ENCODE measurements at places on chromosomes 7 and 10.
A peak's percentile ranks its signal among the peaks of the same experiment; 100 is the strongest.

DNA sequence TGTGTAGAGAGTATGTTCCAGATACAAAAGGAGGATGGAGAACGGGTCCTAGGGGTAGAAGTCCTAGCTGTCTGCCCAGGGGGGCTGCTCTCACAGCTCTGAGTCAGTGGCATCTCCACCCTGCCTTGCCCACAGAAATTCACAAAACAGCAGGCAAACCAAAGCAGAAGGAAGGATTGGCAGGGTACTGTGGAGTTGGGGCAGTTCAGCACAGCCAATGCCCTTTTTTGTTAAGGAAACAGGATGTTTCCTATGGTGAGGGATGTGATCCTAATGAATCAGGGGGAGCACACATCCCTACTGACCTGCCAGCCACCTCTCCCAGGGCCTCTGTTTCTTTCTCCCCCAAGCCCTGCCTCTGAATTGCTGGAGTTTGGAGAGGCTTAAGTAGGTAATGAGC, 457.6 kb downstream of the PLXNA4 start:
- no peak for DNase-seq

GRCh38 chr10:12902135-12902572, 99.4 kb downstream of the CCDC3 start:
- peak; percentile 56 for DNase-seq

GRCh38 chr7:21580073-21580521, 37.3 kb downstream of the DNAH11 start:
- DNase-seq = peak; percentile 53

- DNase-seq = no peak
Measured at GRCh38 chr10:38147686-38148085, 53.5 kb downstream of the ZNF37A start.

DNA sequence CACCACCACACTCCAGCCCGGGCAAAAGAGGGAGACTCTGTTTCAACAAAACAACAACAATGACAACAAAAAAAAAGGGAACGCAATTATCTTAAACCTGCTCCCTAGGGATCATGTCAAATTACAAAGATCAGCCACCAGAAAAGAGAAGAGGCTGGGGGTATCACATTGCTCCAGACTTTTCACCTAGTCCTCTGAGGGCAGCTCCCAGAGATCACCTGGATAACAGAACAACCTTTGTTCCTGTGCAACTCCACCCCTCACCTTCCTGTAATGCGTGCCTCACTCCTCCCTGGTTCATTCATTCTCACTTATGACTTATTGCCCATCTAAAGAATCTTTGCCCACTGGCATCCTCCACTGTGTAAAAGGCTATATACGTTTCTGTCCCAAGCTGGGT, 31.8 kb downstream of the SVOPL start:
- DNase-seq = no peak

DNA sequence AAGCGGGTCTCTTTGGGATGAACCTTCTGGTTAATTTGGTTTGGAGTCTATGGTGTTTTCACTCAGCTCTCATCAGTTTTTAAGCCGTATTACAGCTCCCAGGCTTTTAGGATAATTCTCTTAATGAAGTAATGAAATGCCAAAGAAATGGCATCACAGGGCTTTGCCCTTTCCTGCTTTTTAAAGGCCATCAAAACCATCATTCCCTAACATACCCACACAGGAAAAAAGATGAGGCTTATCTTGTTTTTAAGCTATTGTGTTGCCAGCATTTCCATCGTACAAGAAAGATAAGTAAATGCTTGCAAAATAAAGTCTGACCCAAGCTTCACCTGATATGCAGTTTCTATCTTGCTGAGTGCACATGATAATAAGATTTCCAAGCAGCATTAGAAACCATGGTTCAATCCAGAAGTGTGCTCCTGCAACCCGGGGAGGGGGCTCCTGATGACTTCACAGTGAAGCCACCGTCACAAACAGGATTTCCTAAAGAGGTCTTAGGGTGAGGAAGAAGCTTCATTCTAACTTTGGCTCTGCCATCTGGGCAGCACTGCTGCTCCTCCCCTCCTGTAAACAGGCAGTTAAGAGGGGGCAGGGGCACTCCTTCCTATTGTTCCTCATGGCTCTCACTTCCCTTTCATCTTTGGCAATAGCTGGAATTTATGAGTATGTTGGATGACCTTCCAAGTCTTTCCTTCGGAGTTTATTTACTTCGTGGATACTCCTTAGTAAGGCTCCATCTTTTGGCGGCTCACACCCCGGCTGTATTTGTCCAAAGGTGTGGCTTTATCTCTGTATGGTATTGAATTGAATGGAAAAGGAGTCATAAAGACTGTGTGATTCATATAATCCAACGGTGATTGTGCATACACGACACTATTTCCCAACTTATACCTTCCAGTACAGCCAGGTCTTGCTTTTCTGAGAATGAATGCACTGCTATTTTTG, 55.2 kb upstream of the FAM133B start:
- peak; percentile 28 for DNase-seq

DNA sequence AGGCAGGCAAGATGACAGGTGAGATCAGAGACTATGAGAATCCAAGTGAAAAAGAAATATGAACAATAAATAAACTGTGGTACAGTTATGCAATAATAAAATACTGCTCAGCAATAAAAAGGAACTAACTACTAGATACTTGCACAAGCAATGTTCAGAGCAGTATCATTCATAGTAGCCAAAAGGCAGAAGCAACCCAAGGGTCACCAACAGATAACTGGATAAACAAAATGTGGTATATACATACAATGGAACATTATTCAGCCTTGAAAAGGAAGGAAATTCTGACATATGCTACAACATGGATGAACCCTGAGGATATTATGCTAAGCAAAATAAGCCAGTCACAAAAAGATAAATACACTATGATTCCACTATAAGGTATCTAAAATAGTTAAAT, 76.9 kb upstream of the KCNIP2 start:
- DNase-seq = peak; percentile 31

DNA sequence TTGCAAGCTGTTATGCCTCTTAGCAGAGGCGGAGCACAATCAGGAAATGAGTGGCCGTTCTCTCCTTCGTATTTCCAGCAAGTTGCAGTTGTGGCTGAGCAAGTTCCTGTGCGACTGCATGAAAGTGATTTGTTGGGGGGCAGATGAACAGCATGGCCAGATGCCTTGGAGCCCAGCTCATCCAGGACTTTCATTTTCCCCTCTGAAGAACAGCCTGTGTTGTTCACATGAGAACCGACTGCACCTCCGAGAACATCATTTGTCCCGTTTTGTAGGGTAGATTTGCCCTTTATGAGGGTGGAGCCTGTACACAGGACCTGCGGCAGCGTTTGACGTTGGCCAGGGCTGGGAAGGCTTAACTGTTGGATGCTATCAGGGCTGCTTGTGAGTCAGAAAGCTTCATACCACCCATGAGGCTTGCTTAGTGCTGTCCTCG, 4.4 kb downstream of the BAG3 start:
- DNase-seq = no peak

DNA sequence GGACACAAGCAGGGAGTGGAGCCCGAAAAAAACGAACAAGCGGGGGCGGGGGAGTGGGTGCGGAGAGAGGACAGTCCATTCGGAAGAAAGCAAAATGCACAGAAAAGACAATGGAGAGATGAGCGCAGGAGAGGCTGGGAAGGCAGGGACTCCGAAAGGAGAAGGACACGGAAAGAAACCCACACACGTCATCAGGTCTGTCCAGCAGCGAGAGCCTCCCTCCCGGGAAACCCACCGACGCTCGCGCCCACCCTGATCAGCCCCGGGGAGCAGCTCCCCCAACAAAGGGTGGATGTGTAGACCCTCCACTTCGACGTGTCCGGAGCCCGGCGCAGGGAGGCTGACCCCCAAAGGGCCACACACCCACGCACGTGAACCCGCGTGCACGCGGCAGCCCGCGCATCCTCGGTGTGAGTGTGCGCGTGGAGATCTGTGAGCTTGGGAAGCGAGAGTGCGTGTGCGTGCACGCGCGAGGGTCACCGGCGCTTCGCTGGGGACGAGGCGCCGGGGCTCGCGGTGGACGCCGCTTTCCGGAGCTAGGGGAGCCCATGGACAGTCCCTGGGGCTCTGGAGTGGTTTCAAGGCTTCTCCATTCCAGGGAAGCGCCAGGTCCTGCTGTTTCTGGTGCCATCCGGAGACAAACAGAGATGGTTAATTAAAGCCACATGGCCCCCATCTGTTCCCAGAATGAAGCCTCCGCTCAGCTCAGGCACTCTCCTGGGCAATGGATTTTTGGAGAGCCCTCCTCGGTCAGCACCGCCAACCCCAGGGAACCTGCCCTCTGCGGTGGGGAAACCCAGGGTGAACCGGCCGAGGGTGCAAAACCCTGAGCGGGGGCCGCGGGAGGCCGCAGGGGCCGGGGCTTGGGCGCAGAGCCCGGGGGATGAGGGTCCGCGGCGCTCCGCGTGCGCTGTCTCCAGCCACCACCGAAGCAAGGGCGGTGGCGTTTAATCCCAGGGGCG, 916 bp downstream of the LAMB1 start:
- no peak for DNase-seq

- no peak for DNase-seq
Measured at GRCh38 chr7:114997487-114998404, 75.9 kb downstream of the MDFIC start.

GRCh38 chr7:90111-91063, 102.0 kb upstream of the FAM20C start:
- DNase-seq = peak; percentile 39

- DNase-seq = no peak
Measured at GRCh38 chr7:157787275-157787701, 450.5 kb downstream of the DNAJB6 start.

DNA sequence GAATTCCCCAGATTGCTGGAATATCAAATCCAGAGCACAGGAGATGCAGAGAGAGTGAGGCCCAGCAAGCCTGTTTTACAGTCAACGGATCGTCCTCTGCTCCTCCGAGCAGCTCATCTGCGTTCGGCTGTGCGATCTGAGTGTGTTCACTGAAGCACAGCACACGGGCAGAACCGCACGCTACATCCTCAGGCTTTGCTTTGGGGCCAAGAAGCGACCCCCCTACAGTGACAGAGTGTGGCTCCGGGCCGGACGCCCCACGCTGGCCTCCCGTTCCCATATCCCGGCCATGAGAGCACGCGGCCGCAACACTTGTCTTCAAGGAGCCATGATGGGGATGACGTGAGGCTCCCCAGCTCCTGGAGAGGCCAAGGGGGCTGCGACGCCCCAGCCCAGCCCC, 431.4 kb downstream of the DNAJB6 start:
- DNase-seq = no peak

DNA sequence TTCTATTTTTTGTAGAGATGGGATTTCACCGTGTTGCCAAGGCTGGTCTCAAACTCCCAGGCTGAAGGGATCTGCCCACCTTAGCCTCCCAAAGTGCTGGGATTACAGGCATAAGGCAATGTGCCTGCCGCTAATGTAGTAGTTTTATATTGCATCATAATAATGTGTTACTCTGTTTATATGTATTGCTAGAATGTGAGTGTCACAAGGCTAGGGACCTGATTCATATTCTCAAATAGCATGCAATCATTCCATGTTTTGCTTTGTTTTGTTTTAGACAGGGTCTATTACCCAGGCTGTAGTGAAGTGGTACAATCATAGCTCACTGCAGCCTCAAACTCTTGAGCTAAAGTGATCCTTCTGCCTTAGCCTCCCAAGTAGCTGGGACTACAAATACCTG, 13.5 kb downstream of the CCL26 start:
- no peak for DNase-seq

DNA sequence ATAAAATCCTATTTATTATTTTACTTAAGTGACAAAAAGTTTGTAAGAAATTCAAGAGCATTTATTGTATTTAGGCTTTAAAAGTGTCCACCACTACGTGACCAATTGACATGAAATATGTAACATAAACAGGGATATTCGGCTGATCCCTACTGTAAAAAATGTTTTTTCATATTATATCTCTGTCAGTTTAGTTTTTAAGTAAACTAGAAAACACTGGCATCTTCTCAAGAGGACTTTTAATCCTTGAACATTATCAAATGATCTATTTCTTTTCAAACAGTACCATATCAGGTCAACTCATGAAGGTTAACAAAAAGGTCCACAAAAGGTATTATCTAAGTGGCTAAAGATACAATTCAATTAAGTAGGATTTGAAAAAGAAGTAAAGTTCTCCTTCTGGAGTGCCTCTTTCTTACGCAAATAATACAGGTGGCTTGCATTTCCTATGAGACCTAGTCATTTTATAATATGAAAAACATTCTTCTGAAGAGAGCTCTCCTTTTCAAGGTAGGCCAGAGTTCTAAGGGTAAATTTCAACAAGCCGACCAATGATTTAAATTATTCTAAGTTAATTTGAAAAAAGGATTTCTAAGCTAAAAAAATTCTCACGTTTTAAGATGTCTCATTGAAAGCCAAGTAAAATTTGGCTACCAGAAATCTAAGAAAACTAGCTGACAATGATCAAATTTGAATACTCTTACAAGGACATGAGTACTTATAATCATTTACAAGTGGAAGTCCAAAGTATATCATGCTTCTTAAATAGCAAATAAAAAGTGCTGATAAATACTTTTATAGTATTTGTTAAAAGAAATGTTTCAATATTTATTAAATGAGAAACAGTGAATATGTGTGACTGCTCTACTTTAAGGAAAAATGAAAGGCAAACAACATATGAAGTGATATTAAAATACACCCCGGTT, 133.5 kb downstream of the NRBF2 start:
- peak; percentile 34 for DNase-seq

GRCh38 chr10:63720072-63720537, 198.9 kb downstream of the REEP3 start:
- peak; percentile 73 for DNase-seq

GRCh38 chr10:75468612-75469005, 37.2 kb downstream of the LRMDA start:
- peak; percentile 25 for DNase-seq

DNA sequence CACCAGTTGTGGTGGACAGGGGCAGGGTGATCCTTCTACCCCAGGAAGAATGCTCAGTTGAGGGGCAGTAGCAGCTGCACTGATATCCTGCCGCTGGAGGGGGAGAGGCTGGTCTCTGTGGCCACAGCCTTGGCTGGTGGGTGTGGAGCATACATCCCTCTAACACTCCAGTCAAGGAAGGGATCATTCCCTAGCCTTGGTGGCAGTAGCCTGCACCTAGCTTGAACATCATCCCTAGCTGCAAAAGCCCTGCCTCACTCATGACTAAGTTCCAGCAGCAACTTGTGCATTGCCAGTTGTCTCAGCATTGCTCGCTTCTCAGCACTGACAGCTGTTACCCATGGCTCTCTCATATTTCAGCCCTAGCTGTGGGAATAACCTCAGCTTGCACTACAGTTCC, 688.9 kb upstream of the POT1 start:
- DNase-seq = no peak

DNA sequence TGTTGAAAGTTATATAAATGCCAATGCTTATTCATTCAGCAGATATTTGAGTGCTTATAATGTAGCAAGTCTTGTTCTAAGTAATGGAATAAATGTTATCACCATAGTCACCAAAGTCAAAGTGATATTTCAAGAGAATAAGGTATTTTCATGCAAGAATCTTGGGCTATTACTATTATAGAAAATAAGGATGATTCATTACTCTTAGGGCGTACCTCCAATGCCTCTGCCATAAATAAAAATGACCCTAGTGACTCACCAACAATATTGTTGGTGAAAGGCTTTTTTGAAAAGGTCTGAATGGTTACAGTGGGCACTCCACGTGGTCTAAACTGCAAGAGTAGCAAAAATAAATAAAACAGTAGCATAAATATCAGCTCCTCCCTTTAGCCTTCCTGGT, 68.4 kb downstream of the RALA start:
- no peak for DNase-seq

GRCh38 chr7:561631-562373, 42.2 kb upstream of the PDGFA start:
- peak; percentile 83 for DNase-seq

- DNase-seq = peak; percentile 58
Measured at GRCh38 chr10:35041502-35041879, 48.6 kb downstream of the CUL2 start.

Data from NB4 (cell line).